Activated CD4-positive, alpha-beta T cell treated with anti-CD3 and anti-CD28 coated beads, Interleukin-2, amount 10 ng/mL, durations not matched to agents 24 days and 14 days (primary cell): ENCODE measurements at places on chromosomes 6 and 20. TPM values are rescaled to one million over a fixed set of nuclear protein-coding genes. Genes with fewer than 3 reads are reported as not detected.

The GRIK2 gene
- not detected in 2 replicates for total RNA-seq

- no peaks in the 10 kb centered on the region for H3K36me3 ChIP-seq
- peaks cover 30% of the 10 kb centered on the region for H3K27me3 ChIP-seq
- no peak overlapping the region for H3K4me3 ChIP-seq
- H3K4me1 ChIP-seq, result peaks cover 3% of the 10 kb centered on the region
- no peak overlapping the region for H3K27ac ChIP-seq
- no peak for DNase-seq
Observed at GRCh38 chr6:83509441-83509840, 2.9 kb upstream of the PRSS35 start.

The BPIFB1 gene
- not detected in 2 replicates for total RNA-seq

The GJA10 gene
- not detected in 2 replicates for total RNA-seq

- DNase-seq, result no peak
- H3K36me3 ChIP-seq, result no peaks in the 10 kb centered on the region
- H3K27me3 ChIP-seq, result peaks cover 14% of the 10 kb centered on the region
- H3K4me3 ChIP-seq, result no peak overlapping the region
Observed at GRCh38 chr20:57020364-57020763, 246.1 kb downstream of the BMP7 start.
